ENCODE measurements at places on chromosomes 11 and 22.

GRCh38 chr22:30040499-30041260 is 39.6 kb upstream of the HORMAD2 start:
- no peaks in the 10 kb centered on the region for H3K36me3 ChIP-seq
- H3K27me3 ChIP-seq = no peaks in the 10 kb centered on the region
- no peak for DNase-seq
- no peaks in the 10 kb centered on the region for H3K4me1 ChIP-seq
- no peak overlapping the region for H3K4me3 ChIP-seq
- H3K27ac ChIP-seq = no peak overlapping the region

DNA sequence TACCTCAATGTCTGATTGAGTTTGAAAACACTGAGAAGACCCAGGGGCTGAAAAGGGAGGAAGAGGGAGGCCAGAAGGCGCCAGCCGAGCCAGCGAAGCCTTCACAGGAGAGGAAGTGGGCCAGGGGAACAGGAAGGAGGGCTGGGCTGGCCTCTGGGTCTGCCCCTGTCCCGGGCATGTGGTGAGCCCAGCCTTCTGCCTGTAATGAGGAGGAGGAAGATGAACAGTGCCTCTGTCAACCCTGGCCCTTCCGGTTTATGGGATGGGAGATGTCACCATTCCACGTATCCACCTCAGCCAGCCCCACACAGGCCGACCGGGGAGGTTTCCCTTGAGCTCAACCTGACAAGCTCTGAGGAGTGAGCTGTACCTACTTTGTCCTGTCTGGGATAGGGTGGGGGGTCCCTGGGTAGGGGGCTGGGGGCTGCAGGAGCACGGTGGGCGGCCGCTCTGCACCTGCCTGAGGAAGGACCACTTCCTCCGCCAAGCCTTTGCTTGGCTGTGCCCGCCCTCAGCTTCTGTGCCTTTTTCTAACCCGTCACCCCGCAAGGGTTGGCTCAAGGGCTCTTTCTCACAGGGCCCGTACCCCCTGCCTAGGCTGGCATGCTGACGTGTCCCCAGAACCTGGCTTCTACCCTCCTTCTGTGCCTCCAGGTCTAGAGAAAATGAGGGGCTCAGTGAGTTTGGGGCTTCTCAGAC is 2.0 kb downstream of the PARVG start:
- DNase-seq = peak; percentile 75
- H3K27me3 ChIP-seq = no peaks in the 10 kb centered on the region
- no peaks in the 10 kb centered on the region for H3K36me3 ChIP-seq
- H3K4me3 ChIP-seq = peak overlapping the region; percentile 23
- no peak overlapping the region for H3K27ac ChIP-seq

- H3K4me3 ChIP-seq = no peak overlapping the region
- DNase-seq = no peak
- no peaks in the 10 kb centered on the region for H3K27me3 ChIP-seq
- peaks cover 13% of the 10 kb centered on the region for H3K4me1 ChIP-seq
- peak overlapping the region; percentile 80 for H3K27ac ChIP-seq
These were observed 22.6 kb downstream of the ARHGEF17 start for GRCh38 chr11:73330569-73331093.

DNA sequence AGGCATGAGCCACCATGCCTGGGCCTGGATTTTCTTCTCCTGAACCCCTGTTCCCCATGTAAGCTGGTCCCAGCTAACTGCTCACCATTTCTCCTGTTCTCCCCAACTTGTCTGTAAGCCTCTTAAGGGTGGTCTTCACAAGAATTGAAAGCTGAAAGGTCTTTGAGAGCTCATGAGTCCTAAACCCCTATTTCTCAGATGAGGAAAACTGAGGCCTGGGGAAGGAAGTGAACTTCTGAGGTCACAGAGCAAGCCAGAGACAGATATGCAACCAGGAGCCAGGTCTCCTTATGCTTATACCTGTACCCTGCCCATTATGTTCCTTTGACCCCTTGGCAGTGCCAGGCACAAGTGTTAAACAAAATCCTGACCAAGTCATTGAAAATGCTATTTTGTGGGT is 16.3 kb downstream of the NPTXR start:
- H3K27ac ChIP-seq = no peak overlapping the region
- peaks cover 3% of the 10 kb centered on the region for H3K36me3 ChIP-seq
- DNase-seq = no peak
- H3K4me3 ChIP-seq = no peak overlapping the region
- no peaks in the 10 kb centered on the region for H3K4me1 ChIP-seq
- no peaks in the 10 kb centered on the region for H3K27me3 ChIP-seq

DNA sequence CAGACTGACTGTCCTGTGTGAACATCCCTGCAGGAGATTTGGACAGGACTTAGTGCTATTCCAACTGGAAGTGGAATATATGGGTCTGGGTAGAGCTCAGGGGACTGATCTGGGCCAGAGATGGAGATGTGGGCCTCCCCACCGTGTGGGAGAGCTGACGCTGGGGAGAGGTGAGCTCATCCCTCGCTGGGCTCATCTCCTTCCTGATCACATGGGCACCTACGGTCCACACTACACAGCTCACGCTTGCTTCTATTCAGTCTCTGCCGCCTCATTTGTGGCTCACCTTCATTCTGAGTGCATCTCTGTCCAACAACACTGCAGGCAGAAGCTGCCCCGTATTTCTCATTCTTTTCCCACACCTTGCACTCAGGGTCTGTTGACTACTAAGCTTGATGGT is 16.6 kb upstream of the RAB1B start:
- no peak for DNase-seq
- H3K27ac ChIP-seq = no peak overlapping the region
- no peaks in the 10 kb centered on the region for H3K36me3 ChIP-seq
- no peaks in the 10 kb centered on the region for H3K4me1 ChIP-seq

GRCh38 chr11:115459563-115459962 is 44.7 kb downstream of the CADM1 start:
- no peak for DNase-seq
- H3K4me3 ChIP-seq = no peak overlapping the region
- H3K4me1 ChIP-seq = no peaks in the 10 kb centered on the region
- H3K27ac ChIP-seq = no peak overlapping the region
- H3K27me3 ChIP-seq = no peaks in the 10 kb centered on the region

DNA sequence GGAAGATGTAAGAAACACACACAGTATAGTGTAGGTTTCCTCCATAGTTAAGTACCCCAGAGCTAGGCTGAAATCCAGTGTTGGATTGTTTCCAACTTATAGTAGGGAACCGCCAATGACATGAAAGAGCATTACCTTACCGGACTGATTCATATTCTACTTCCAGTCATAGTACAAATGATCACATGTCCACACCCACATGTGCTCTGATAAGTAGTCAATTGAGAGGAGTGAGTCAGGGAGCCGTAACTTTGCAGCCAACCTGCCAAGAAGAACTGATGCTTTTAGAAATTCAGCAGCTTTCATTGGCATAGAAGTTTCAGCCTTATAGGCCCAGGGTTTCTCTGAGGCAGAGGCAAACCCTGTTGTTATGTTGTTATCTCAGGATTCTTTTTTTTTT is 240.6 kb downstream of the ETS1 start:
- H3K4me1 ChIP-seq = no peaks in the 10 kb centered on the region
- no peak for DNase-seq
- no peak overlapping the region for H3K4me3 ChIP-seq
- H3K36me3 ChIP-seq = no peaks in the 10 kb centered on the region
- H3K27ac ChIP-seq = no peak overlapping the region

GRCh38 chr11:1892558-1892957 is 863 bp upstream of the PRR33 start:
- H3K36me3 ChIP-seq = no peaks in the 10 kb centered on the region
- no peak overlapping the region for H3K27ac ChIP-seq
- no peak overlapping the region for H3K4me3 ChIP-seq
- no peak for DNase-seq
- no peaks in the 10 kb centered on the region for H3K4me1 ChIP-seq

GRCh38 chr22:31968022-31968421 is 23.7 kb downstream of the YWHAH start:
- no peak overlapping the region for H3K4me3 ChIP-seq
- H3K4me1 ChIP-seq = peaks cover 11% of the 10 kb centered on the region
- no peaks in the 10 kb centered on the region for H3K36me3 ChIP-seq
- DNase-seq = no peak
- no peaks in the 10 kb centered on the region for H3K27me3 ChIP-seq

- no peaks in the 10 kb centered on the region for H3K27me3 ChIP-seq
- H3K36me3 ChIP-seq = no peaks in the 10 kb centered on the region
- H3K27ac ChIP-seq = no peak overlapping the region
- no peaks in the 10 kb centered on the region for H3K4me1 ChIP-seq
- H3K4me3 ChIP-seq = no peak overlapping the region
- DNase-seq = no peak
These were observed 1.4 kb upstream of the CSF2RB start for GRCh38 chr22:36911887-36912661.

- no peak for DNase-seq
- H3K4me1 ChIP-seq = peaks cover 27% of the 10 kb centered on the region
- no peaks in the 10 kb centered on the region for H3K27me3 ChIP-seq
- H3K4me3 ChIP-seq = no peak overlapping the region
- H3K27ac ChIP-seq = no peak overlapping the region
These were observed 4.6 kb downstream of the CFL1 start for GRCh38 chr11:65853246-65853979.

DNA sequence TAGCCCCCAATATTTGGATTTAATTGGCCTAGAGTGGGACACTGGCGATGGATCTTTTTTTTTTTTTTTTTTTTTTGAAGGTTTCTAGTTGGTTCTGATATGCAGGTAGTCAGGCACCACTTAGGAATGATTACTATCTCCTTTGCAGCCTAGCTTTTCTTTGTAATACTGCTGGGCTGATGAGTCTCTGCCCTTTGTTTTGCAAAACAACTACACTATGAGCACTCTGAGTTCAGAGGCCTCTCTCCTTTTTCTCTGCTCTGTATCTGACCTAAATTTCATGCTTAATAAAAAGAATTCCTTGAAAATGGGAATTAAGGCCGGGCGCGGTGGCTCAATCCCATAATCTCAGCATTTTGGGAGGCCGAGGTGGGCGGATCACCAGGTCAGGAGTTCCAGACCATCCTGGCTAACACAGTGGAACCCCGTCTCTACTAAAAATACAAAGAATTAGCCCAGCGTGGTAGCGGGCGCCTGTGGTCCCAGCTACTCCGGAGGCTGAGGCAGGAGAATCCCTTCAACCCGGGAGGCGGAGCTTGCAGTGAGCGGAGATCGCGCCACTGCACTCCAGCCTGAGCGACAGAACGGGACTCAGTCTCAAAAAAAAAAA is 1312.3 kb downstream of the FAM181B start:
- no peaks in the 10 kb centered on the region for H3K4me1 ChIP-seq
- no peak overlapping the region for H3K4me3 ChIP-seq

GRCh38 chr11:61571337-61571736 is 9.5 kb downstream of the SYT7 start:
- no peak overlapping the region for H3K4me3 ChIP-seq
- H3K27me3 ChIP-seq = peaks cover 93% of the 10 kb centered on the region
- no peak overlapping the region for H3K27ac ChIP-seq

GRCh38 chr11:43830928-43831440 is 49.6 kb upstream of the ALKBH3 start:
- peaks cover 5% of the 10 kb centered on the region for H3K36me3 ChIP-seq
- H3K4me1 ChIP-seq = peaks cover 6% of the 10 kb centered on the region
- H3K27me3 ChIP-seq = no peaks in the 10 kb centered on the region

DNA sequence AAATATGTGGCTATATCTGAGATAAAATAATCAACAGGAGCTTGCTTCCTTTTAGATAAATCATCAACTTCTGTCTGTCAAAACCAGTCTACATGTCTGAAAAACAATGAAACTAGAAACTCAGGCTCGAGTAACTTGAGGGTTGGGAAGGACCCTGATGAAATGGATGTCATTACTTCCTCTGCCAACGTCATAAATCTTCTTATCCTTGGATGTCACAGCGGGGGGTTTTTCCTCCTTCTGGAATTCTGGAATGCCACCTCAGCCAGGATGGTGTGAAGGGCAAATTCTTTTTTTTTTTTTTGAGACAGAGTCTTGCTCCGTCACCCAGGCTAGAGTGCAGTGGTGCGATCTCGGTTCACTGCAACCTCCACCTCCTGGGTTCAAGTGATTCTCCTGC is 13.4 kb downstream of the LGR4 start:
- H3K4me1 ChIP-seq = no peaks in the 10 kb centered on the region
- H3K27ac ChIP-seq = no peak overlapping the region
- DNase-seq = no peak

GRCh38 chr11:31875866-31876560 is 64.9 kb upstream of the PAX6 start:
- H3K27me3 ChIP-seq = no peaks in the 10 kb centered on the region
- H3K4me1 ChIP-seq = no peaks in the 10 kb centered on the region
- no peak overlapping the region for H3K4me3 ChIP-seq
- DNase-seq = no peak
- H3K36me3 ChIP-seq = no peaks in the 10 kb centered on the region

DNA sequence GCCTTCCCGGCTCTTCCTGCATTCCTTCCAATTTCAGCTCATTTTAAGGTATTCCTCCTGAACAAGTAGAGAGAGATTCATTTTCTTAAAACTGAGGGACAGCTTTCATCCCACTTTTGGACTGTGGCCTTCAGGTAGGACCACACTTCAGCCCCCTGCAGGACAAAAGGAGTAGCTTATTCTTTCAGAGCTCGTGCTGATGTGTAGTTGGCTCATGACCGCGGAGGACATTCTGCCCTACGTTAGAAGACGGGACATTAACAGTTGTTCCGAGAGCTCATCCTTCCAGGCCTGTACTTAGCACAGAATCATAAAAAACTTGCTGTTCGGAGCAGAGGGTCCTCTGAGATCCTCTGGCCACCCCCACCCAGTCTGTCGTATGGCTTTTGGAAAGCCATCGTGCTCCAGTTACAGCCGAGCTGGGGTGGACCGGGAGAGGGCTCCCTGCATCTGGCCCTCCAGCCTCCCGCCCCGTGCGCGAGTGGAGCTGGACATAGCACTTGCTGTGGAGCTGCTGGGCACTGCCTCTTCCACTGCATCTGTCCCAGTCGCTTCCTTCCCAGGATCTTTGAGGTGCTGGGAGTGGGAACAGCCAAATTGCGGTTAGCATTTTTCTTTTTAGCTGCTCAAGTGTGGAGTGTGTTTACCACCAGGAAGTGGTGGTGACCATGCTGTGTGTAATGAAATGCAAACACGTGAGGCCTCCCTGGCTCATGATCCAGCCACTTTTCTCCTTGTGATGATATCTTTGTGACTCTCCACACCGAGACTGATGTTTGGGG is 250.3 kb downstream of the TBC1D22A start:
- no peak for DNase-seq
- no peak overlapping the region for H3K27ac ChIP-seq
- H3K36me3 ChIP-seq = peaks cover 6% of the 10 kb centered on the region
- no peaks in the 10 kb centered on the region for H3K27me3 ChIP-seq

GRCh38 chr22:39522567-39523300 is 2.4 kb downstream of the ATF4 start:
- H3K27me3 ChIP-seq = no peaks in the 10 kb centered on the region
- H3K4me1 ChIP-seq = peaks cover 38% of the 10 kb centered on the region
- H3K36me3 ChIP-seq = peaks cover 69% of the 10 kb centered on the region
- H3K4me3 ChIP-seq = peak overlapping the region; percentile 84
- DNase-seq = no peak

- peak within 1 kb of the TSS; percentile 83 for H3K4me3 ChIP-seq
- no peaks in the 10 kb centered on the region for H3K27me3 ChIP-seq
- H3K36me3 ChIP-seq = peaks cover 12% of the 10 kb centered on the region
- DNase-seq = peak; percentile 38
These were observed at the start of gene TTLL12 for GRCh38 chr22:43186272-43187170. TSS of gene TTLL12 (minus strand) at chr22:43187134. CDS start at chr22:43187069, 65 bp downstream.

Measured in tibial artery (tissue), 4 donors.